ENCODE measurements at places on chromosomes 12 and 14.

DNA sequence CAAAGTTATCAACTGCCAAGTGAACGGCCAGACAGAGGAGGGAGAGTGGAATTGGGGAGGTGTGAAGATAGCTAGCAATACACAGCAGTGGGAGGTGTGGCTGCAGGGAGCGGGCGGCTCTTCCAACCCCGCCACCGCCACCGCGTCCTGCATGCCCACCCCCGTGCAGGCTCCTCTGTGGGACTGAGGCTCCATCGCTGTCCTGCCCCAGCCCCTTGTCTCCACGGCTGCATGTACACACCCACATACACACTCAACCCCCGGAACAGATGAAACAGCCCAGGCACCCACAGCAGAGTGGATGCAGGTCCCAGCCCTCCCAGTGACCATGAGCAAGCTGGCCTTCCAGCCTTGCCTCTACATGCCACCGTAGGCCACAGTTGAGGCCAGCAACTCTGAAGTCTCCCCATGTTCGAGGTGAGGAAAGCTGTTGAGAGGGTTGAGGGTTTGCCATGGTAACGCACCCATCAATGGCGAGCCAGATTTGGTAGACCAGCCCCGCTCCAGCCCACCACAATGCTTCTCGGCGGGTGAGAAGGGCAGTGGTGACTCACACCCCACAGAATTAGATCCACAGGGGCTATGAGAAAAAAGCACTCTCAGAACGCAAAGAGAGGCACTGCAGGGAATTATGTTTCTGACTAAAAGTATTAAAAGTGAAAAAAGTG, 39.3 kb downstream of the PITPNM2 start:
- DNase-seq, result no peak

GRCh38 chr12:42296503-42297109, 29.3 kb downstream of the ZCRB1 start:
- no peak for DNase-seq

DNA sequence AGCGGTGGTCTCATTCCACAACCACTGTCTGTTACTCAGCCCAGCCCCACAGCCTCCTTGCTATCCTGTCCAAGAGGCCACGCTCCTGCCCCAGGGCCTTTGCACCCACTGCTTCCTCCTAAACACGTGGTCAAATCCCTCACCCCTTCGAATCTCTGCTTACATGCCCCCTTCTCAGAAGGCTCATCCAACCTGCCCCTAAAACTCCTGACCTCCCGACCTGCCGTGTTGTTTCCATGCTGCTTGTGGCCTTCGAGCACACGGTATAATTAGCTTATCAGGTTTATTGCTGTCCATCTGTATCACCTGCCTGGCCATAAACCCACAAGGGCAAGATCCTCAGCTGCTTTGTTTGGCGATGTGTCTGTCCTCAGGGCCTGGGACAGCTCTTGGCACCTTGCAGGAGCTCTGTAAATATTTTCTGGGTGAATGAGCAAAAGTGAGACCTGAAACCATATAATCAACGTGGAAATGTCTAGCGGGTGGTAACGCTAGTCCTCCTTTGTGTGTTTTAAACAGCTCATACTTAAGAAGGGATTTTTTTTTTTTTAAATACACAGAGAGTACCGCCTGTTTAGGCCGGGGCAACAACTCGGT, 36.0 kb downstream of the SCARB1 start:
- DNase-seq, result no peak

GRCh38 chr14:55731881-55732498, 152.0 kb downstream of the KTN1 start:
- DNase-seq, result peak; percentile 21

DNA sequence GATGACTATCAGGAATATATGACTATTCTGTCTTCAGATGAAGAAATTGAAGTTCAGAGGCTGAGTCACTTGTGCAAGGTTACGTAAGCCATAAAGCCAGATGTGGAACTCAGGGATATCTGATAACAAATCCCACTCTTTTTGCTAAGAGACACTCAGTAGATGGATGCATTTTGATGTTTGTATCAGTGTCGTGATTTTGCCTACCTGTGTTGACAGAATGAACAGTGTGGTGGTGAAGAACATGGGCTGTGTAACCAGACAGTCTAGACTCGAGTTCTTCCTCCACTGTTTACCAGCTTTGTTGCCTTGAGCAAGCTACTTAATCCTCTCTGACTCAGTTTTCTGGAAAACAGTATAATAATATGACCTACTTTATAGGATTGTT, 93.9 kb downstream of the DAAM1 start:
- no peak for DNase-seq

DNA sequence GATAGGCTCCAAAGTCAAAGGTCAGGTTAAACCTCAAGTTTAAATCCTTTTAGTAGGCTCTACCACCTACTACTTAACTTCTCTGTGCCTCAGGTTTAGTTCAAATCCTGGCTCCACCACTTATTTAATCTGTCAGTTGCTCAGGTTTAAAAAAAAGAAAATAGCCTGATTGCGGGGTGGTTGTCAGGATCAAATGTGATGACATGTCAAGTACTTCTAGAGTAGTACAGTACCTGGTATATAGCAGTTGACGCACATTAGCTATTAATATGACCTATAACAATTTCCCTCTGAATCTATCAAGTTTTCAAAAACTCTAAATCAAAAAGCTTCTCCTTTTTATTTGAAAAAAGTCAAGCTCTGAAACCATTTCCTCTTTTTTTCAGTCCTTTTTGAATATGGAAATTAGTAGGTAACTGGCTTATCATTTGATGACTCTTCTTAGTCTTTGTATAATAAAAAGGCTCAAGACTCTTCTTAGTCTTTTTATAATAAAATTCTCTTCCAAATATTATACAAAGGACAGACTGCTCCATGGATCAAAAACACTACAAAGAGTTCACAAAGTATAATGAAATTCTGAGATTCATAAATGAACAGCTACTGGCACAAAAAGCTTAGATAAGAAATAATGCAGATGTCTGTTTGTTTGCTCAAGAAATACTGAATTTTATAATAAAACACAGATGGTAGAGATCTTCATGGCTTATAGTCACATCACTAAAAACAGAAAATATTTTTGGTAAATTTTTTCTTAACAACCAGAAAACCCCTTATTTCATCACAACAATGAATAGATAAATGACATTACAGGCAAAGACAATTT, 5.0 kb downstream of the OSBPL8 start:
- no peak for DNase-seq

DNA sequence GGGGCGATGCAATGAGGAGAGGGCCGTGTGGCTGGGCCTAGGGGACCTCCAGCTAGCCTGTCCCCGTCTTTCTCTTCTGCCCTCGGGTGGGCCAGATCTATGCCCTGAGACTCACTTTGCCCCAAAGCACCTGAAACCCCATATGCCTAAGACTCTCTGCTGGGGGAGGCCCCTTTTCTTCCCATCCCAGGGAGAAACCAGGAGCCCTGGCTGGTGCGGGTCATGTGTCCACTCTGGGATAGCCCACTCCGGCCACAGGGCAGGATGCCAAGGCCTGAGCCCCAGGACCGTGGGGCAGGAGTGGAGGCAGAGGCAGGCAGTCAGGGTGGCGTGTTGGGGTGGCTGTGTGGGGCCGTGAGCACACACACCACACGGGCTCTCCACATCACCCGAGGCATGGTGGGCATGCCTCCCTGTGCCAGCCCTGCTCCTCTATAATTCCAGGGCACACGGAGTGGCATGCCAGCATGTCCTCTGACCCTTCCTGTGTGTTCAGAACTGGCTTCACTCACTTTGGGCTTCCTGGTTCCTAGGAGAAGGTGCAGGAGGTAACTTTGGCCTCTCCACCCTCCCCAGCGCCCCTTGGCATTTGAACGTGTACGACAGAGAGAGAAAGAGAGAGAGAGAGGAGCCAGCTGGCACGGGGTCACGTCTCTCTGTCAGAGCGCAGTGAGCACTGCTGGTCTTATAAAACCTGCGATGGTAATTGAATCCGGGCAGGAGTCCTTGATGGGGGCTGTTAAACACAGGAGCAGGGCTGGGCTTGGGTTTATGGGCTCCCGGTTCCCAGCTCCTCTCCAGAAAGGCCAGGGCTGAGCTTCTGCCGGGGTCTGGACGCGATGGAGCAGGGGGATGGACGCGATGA, 144.2 kb downstream of the KIF26A start:
- no peak for DNase-seq

DNA sequence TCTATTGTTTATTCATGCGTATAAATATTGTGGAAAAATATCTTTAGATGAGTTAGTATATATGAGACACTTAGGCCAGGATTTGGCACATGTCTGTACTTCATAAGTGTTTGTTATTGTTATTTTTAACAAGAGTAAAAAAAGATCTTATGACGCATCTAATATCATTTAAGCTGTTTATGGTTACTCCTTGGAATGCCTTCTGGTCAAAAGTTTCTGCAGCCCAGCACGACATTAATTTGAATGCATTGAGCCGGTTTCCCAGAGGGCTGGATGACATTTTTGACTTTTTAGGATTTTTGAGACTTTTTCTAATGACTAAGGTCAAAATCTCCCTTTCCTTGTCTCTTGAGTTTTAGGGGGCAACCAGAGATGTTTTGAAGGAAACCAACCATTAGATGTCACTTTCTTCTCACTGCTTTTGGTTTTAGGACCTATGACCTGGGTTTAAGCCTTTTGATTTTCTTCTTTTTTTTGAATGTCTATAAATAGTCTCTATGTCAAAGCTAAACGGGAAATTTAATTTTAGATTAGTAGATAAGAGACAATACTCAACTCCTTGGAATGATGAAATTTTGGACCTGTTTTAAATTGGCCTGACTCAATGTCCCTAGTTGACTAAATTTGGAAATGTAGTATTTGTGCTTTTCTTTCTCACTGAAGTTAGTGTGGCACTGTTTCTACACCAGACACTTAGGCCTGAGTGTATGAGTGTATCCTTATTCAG, 215.5 kb downstream of the AEBP2 start:
- no peak for DNase-seq

DNA sequence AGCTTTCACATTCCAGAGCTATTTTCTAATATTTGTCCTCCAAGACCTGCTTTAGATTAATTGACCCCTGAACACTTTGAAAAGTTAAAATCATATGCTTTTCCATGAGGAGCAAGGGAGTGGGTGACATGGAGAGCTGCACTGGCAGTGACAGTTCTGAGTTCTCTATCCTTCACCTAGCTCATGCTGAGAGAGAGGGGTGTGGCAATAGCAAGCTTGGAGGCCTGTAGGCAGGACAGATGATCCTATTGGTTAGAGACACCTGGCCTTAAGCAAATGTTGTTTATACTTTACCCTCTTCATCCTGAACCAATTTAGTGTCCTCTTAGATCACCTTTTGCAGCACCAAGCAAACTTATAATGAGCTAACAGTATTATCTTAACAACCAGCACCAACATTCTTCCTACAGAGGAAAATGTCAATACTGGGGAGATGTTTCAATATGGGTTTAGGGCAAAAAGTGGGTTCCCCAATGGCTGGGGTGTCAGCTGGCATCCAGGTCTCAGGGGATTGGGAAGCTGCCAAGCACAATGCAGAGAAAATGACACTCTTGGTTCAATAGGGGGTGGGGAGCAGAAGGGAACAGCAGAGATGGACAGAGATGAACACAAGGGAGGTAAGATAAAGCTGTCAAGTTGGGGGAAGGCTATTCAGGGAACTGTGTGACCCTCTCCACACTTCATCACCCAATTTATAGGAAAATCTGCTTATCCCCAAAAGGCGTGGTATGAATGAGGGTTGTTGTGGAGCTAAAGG, 37.0 kb upstream of the PPM1H start:
- DNase-seq, result no peak

DNA sequence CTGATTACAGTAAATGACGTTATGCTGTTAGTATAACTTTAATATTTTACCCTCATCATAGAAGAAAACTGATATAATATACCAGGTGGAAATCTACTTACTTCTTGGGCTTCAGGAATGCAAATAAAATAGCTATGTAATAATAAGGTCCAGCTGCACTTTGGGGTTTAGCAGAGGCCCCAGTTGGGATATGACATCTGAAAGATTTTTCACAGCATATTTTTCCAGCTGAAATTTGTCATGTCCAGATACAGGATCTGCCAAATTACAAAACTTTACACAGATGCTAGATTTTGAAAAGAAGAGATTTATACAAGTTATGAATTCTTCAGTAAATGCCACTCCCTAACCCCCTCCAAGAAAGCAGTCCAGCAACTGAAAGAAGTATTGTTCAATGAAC, 29.2 kb upstream of the DCN start:
- DNase-seq, result no peak

DNA sequence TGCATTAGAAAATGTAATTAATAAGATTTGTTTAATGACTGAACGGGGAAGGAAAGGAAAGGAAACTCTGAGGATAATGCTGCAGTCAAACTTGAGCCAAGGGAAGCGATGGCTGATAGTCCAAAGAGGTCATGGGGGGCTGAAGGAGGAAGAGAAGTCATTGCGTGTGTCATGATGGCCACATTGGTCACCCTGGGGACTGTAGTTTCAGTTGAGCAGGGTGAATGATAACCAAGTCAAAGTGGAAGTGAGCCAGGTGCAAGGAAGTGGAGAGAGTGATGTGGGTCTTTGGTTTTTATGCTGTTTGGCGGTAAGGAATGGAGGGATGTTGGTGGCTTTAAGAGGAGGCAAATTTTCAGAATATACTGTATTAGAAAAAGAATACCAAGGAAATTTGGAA, 21.6 kb downstream of the C12orf75 start:
- no peak for DNase-seq

- DNase-seq, result no peak
Measured at GRCh38 chr14:52879958-52880357, 70.9 kb downstream of the FERMT2 start.

DNA sequence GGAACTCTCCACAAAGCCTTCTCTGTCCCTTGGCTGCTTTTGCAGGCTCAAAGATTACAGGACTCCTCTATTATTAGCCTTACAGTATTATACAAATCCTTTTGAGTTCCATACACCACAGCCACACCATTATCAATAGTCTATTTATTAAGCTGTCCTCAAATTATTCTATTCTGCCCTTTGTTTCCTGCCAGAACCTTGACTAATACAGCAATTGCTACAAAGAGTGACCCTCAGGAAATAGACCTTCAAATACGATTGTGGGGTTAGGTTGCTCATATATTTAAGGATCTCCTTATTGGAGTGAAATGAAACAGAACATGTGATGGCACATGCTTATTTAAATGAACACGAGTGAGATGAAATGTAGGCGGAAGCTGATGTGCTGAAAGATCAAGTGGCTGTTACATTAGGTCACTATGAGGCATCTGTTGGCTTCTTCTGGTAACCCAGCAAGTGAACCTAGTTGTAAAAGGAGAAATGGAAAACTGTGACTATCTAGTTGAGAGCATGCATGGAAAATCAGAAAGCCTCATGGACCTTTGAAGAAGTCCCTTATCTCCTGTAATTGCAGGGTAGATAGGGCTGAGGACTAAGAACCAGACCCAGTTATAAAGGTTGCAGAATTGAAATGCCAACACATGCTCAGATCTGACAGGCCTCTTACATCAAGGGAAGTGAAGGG, 75.5 kb downstream of the AVPR1A start:
- no peak for DNase-seq

DNA sequence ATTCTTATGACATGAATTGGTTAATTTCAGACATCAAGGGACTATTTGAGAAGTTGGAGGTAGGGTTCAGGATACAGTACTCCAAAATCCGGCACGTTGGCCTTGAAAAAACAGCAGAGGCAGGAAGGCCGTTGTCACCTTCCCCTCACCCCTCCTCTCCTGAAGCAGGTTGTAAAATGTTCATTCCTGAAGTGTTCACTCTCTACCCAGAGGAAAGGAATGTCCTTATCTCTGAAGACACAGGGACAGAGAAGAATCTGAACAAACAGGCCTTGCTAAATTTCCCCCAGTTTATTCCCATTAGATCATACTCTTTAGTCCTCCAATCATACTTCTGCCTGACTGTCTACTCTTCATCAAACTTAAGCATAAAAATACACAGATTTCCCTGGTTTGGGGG, 313.6 kb downstream of the ZFP36L1 start:
- no peak for DNase-seq

GRCh38 chr14:99267837-99268781, 3.9 kb downstream of the BCL11B start:
- DNase-seq, result no peak

GRCh38 chr14:80776657-80777056, 164.9 kb downstream of the CEP128 start:
- no peak for DNase-seq
